Caki2 (cell line): ENCODE measurements at places on chromosomes 6 and 20.

DNA sequence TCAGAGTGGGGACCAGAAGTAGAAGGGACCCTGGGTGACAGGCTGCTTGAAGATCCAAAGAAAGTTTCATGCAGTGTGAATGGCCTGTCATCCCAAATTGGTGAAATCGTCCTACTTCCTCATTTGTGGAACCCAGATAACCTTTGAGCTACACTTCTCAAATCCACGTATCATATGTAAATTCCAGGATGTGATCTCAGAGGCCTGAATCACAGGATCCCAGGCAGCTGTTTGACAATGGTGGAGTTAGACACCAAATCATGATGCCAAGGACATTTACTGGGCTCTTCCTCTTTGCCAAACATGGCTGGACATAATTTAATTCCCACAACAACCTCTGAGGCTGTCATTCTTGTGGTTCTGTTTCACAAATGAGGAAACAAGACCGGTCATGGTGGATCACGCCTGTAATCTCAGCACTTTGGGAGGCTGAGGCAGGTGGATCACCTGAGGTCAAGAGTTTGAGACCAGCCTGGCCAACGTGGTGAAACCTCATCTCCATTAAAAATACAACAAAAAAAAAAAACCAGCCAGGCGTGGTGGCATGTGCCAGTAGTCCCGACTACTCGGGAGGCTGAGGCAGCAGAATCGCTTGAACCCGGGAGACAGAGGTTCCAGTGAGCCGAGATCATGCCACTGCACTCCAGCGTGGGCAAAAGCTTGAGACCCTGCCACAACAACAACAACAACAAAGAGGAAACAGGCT, 39.9 kb upstream of the TTPAL start:
- no peak for DNase-seq

GRCh38 chr6:100173211-100173610, 179.2 kb upstream of the MCHR2 start:
- no peak for DNase-seq

GRCh38 chr20:23326774-23327173, 23.8 kb upstream of the NXT1 start:
- DNase-seq = no peak

- no peak for DNase-seq
These were observed 217.3 kb upstream of the RREB1 start for GRCh38 chr6:6890400-6890858.

GRCh38 chr6:158061361-158061708, 79.7 kb downstream of the SYNJ2 start:
- DNase-seq = no peak

GRCh38 chr20:43586641-43587040, 4.1 kb upstream of the IFT52 start:
- DNase-seq = no peak

DNA sequence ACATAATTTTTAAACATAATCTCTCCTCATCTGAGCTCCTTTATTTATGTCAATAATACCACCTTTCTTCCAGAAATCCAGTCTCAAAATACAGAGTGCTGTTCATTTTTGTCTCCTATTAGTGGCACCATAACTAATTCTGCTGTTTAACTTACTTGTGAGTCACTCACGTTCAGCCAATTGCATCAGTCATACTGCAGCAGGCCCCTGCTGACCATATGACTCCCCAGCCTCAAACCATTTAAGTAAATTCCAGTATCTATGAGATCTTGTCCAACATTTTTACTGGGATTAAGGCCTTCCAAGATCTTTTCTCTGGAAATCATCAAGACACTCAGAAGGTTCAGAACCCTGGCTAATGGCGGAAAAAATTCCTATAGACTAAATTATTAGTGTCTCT, 982.2 kb upstream of the MAP3K7 start:
- no peak for DNase-seq

GRCh38 chr20:60240986-60241385, 282.8 kb downstream of the CDH26 start:
- no peak for DNase-seq

- DNase-seq = no peak
These were observed 8.0 kb downstream of the PNISR start for GRCh38 chr6:99416892-99417767.

- DNase-seq = no peak
These were observed 65.8 kb downstream of the PHACTR2 start for GRCh38 chr6:143743301-143744166.

DNA sequence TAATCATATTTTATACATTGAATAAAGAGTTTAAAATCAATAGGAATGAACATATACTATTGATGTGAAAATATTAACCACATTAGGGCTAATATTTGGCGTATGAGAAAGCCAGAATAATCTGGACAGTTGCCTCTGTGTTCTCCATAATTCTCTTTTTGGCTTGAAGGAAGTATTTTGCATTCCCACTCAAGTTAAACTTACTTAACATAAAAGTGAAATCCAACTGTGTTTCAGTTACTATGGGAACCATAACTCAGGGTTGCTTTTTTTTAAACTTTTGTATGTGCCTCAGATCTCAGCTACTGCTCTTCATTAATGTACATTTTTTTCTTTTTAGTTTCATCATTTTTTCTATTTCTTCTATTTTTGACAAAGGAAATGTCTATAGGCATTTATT, 479.8 kb downstream of the NKAIN2 start:
- no peak for DNase-seq

DNA sequence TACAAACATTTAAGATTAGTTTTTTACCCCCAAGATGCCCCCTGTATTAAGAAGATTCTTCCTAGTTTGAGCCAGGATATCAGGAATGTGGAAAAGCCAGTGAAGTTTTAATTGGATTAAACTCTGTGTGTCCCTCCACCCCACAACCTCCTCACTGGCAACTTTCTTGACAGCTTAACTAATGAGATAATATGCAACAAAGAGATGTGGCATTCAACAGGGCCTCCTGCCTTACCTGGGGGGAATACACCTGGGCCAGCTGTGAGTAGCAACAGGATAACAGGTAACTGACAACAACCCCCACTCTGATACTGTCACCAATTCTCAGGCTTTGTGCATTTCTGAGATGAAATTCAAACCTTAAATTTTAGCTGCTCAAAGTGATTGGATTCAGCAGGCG, 512.3 kb downstream of the TFAP2B start:
- DNase-seq = no peak

DNA sequence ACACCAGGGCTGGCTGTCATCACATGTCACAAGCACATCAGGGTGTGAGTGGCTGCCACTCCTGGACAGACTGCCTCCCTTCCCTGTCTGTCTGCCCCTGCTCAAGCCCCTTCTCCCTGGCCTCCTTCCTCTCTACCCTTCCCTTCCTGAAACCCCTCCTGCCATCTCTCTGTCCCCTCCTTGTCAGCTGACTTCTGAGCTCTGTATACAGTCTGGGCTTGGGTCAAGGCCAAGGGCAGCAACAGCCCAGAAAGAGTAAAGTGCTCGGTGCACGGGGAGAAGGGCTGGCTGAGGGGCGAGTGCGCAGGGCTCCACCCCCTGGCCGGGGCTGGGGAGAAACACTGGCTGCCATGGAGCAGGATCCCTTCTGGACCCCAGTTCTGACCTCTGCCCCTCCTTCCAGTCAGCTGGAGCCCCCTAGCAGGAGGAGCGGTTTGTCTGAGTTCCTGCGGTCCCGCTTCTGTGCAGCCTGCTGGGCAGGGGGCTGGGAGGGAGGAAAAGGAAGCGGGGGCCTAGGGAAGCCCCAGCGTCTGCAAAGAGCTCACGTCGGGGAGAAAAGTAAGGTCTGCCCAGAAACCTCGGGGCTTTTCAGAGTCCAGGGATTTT, 2.0 kb downstream of the LKAAEAR1 start:
- no peak for DNase-seq

GRCh38 chr6:63487103-63487813, 85.0 kb upstream of the LOC128125822 start:
- DNase-seq = peak; percentile 10

DNA sequence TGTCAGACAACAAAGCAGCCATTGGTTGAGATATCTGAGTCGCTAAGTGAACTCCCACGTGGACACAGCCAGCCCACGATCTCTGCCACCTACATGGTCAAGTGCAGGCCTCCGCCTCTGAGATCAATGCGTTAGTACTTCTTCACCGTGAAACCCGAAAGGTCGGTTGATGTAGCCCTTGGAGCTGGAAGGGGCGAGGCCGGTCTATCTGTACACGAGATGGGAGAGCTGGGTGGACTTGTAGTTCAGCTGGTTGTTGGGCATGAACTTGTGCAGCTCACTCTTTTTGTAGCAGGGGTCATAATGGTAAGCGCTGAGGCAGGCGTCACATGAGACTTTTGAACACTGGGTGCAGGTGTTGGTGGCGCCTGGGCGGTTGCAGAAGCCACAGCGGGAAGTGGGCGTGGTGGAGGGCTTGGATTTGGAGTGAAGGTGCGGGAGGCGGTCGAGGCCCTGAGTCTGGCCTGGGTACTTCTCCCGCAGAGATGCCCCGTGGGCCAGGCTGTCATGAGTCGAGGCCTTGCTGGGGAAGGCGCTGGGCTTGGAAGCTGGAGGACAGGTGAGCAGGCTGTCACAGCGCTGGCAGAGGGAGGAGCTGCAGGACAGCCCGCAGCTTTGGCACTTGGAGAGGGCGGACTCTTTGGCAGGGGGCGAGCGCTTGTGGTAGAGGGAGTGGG, 9.8 kb downstream of the SPATA2 start:
- DNase-seq = no peak

DNA sequence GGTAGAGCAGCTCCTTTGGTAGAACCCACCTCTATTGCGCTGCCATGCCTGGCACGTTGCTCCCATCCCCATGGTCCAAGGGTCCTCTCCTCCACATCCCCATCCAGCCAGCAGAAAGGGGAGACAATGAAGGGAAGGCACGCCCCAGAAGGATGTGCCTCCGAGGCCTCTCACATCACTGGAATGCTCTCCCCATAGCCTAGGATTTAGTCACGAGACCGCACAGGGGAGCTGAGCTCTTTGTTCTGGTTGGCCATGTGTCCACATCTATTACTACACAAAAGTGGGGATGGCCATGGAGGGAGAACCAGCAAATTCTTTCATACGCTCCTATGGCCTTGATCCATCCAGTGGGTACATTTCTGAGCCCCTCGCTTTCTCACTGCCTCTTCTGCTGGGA, 60.5 kb upstream of the SALL4 start:
- no peak for DNase-seq

GRCh38 chr20:22515264-22515663, 69.1 kb downstream of the FOXA2 start:
- no peak for DNase-seq

DNA sequence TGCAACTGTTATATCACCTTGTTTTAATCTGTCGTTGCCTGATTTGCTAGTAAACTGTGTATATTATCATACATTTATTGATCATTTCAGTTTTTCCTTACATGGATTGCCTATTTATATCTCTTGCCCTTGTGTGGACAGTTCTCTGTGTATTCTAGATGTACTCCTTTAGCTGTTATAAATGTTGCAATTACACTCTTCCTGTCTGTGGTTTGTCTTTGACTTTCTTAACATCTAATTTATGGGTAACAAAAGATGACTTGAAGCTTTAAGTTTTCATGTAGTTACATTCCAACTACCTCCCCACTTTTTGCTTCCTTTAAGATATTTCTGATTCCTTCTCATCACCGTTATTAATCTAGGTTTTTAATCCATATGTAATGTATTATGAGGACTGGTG, 22.6 kb downstream of the PLCB1 start:
- DNase-seq = no peak

- DNase-seq = no peak
These were observed 9.7 kb upstream of the SYNDIG1 start for GRCh38 chr20:24459733-24460132.

- no peak for DNase-seq
These were observed 64.1 kb downstream of the NRN1 start for GRCh38 chr6:5942591-5942990.

DNA sequence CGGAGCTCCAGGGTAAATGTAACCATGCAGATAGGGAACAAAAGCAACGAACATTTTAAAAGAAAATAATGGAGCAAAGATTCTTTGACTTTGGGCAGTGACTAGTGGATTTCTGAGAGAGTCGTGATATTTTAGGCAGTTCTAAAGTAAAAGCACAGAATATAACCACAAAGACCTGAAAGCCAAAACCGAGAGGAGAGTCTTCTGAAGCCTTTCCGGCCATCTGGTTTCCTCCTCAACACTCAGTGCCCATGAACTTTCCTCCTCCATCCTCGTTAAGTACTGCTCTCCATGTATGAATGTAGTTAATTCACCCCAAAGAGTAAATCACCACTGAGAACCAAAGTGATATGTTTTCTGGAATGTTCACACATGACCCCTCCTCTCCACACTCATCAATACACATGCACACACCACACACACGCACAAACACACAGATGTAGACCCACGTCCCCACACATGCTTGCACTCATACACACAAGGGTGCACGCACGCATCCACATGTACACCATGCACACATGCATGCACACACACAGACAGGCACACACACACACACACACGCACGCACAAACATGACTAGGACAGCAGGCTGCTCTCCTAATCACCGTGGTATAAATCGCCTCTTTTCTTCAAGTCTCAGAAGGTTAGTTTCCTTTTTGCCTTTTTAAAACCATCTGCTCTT, 109.5 kb downstream of the MYLK4 start:
- no peak for DNase-seq

- DNase-seq = no peak
These were observed 37.9 kb downstream of the AGPAT4 start for GRCh38 chr6:161235776-161236633.

GRCh38 chr20:25247956-25248785, at the start of gene PYGB:
Gene PYGB, plus strand, starts transcription at chr20:25248085. Its CDS starts 94 bp downstream, at chr20:25248179.
- DNase-seq = peak; percentile 90

GRCh38 chr6:133358574-133359150, 117.5 kb downstream of the EYA4 start:
- no peak for DNase-seq

DNA sequence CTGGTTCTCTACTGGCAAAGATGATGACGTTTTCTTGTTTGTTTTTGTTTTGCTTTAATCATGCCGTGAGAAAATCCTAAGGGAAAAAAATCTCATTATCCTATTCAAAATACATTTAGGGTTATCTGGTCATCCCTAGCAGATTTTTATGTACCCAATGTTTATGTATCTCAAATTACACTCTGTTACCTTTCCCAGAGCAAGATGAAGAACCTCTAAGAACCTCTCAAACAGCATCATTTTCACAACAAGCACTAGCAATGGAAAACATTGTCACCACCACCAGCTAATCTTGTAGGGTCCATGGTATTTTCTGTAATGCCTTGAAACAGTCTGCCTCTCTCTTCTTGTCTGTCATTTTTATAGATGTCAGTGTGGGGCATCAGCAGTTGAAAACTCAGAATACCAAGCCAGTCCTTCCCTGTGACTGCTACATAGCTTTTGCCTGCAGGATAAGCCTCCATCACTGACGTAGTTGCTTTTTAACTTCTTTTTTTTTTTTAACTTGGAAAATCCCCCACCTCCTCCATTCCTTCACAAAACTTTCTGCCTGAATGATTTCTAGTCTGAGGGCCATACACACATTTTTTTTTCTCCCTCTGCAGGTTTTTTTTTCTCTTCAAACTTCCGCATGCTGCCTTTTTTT, 2.4 kb upstream of the SNAP25 start:
- peak; percentile 95 for DNase-seq
